Activated CD8-positive, alpha-beta memory T cell treated with anti-CD3 and anti-CD28 coated beads for 1 hour (primary cell): ENCODE measurements at places on chromosomes 3 and 15.

DNA sequence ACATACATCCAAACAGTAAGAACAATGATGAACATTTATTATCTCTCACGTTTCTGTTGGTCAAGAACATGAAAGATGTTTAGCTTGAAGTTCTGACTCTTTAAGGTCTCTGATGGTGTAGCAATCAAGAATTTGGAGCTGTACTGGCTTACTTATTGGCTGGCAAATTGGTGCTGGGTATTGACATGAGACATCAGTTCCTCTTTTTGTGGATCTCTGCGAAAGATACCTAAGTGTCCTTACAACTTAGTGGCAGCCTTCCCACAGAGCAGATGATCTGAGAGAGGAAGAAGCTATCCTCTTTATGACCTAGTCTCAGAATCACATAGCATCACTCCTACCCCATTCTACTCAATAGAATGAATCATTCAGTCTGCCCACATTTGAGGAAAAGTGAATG is 309.8 kb upstream of the DCBLD2 start:
- no peak for DNase-seq

DNA sequence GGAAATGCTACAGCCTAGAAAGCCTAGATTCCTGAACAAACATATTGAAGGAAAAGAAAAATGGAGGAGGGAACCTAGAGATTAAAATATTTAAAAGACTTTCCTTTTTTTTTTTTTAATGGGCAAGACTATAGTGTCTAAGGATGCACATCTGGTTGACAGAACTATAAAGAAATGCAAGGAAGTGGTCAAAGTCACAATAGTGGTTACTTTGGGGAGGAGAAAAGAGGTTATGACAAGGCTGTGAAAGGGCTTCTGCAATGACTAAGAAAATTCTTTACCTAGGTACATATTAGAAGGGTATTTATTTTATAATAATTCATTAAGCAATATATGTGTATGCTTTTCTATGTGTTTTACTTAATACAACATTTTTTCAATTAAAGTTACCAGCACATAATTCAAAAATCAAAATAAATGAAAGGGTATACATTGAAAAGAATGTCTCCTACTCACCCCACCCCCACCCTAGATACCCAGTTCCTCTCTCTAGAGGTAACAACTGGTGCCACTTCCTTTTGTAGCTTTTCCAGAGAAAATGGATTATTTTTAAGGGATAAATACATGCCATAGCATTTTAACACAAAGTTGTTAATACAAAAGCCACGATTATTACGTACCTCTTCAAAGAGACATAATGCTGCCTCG is 70.1 kb downstream of the HERC1 start:
- no peak for DNase-seq

DNA sequence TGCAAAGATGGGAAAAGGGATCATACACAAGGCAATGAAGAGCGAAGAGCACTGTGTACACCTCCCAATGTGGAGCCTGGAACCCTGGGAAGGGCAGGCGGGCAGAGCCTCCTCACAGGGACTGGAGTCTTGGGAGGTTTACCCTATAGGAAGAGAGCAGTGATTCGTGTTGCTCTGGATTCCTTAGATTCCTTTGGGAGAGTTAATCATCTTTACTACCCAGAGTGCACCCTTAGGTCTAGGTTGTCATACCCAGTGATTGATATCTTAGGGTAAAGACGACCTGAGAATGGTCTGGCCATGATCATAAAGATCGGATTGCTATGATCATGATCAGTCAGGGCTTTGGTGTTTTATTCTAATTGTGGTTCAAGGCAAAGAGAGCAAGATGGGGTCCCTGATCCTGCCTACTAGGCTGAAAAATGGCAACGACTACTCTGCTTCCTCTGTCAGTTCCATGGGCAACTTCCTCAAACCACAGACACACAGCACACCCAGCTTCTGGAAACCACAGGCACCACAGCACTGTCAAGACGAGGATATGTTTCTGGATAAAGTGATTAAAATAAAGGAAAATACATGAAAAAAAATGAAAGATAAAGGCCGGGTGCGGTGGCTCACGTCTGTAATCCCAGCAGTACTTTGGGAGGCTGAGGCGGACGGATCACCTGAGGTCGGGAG is 20.4 kb upstream of the MAP6D1 start:
- no peak for DNase-seq

DNA sequence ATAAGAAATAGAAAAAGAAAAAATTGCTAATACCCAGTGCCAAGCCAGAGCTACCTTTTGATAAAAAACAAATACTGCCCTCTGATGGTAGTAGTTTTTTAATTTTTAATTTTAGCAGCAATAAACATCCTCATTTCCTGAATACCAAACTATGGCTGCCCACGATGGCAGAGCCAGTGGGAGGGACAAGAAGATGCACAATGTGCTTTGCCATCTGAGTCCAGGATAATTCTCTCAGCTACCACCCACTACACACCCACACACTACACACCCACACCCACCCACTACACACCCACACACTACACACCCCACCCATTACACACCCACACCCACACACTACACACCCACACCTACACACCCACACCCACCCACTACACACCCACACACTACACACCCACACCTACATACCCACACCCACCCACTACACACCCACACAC is 17.8 kb downstream of the CEP19 start:
- no peak for DNase-seq

- DNase-seq = no peak
These were observed 11.6 kb upstream of the SLC6A20 start for GRCh38 chr3:45807681-45808540.

GRCh38 chr15:66029650-66030049 is 160.4 kb downstream of the RAB11A start:
- no peak for DNase-seq

- no peak for DNase-seq
These were observed 51.4 kb downstream of the NCEH1 start for GRCh38 chr3:172659246-172660002.

- DNase-seq = no peak
These were observed 379.6 kb downstream of the MECOM start for GRCh38 chr3:169283951-169284350.

- DNase-seq = no peak
These were observed 101.9 kb downstream of the GLDN start for GRCh38 chr15:51443282-51443914.

DNA sequence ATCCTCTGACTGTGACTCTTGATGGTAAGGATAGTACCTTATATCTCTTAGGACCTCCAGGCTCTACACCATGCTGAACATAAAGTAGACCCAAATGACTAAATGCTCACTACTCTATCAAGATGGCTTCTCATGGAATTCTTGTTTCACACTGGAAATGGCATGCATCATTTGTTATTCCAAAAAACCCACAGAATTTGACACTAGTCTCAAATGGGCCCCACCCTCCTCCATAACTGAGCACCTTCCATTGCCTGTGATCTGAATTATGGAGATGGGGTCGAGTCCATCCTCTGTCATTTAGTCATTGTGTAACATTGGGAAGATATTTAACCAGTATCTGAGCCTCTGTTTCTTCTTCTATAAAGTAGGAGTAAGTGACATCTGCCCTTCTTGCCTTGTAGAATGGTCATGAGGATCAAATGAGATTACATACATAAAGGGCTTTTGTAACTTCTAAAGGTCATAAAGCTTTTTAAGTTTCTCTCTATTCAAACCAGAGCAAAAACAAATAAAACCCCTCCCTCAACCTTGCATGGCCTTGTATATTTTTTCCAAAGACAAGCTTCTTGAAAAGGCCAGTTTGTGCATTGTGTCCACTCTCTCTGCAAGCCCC is 57.0 kb upstream of the PTX3 start:
- no peak for DNase-seq

DNA sequence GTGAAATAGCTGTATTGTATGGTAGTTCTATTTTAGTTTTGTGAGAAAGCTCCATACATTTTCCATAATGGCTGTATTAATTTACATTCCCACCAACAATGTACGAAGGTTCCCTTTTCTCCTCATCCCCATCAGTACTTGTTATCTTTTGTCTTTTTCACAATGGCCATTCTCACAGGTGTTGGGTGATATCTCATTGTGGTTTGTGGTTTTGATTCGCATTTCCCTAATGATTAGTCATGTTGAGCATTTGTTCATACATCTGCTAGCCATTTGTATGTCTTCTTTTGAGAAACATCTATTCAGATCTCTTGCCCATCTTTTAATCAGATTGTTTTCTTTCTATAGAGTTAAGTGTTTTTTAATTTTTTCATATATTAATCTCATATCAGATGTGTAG is 931.9 kb downstream of the IGSF11 start:
- no peak for DNase-seq

GRCh38 chr3:171636666-171637065 is 173.6 kb downstream of the PLD1 start:
- no peak for DNase-seq

DNA sequence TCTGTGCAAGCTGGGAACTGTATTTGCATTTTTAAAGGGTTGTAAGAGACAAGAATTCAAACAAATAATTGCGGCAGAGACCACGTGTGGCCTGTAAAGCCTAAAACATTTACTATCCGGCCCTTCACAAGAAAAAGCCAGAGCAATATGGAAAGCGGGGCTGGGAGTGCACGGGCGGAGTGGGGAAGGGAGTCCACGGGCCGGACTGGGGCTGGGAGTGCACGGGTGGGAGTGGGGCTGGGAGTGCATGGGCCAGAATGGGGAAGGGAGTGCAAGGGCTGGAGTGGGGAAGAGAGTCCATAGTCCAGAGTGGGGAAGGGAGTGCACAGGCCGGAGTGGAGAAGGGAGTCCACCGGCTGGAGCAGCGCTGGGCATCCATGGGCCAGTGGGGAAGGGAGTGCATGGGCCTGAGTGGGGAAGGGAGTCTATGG is 41.2 kb downstream of the KLF15 start:
- no peak for DNase-seq

GRCh38 chr15:44317423-44318058 is 29.0 kb downstream of the GOLM2 start:
- no peak for DNase-seq

GRCh38 chr3:36648241-36649034 is 115.9 kb downstream of the DCLK3 start:
- DNase-seq = no peak
